ENCODE measurements at places on chromosomes 6 and 20. TPM values are rescaled to one million over a fixed set of nuclear protein-coding genes. Genes with fewer than 3 reads are reported as not detected.

RUNX2 gene
- 39.3 TPM for total RNA-seq

GRCh38 chr6:119934816-119935215 lies 585.3 kb upstream of the MAN1A1 start:
- no peak for DNase-seq

CCR6 gene
- 7.8 TPM for total RNA-seq

GRCh38 chr6:89375427-89376267 lies 23.1 kb upstream of the UBE2J1 start:
- DNase-seq: peak; percentile 84

- DNase-seq: peak; percentile 75
These were observed 75.2 kb downstream of the OR2B2 start for GRCh38 chr6:27836783-27837624.

DNA sequence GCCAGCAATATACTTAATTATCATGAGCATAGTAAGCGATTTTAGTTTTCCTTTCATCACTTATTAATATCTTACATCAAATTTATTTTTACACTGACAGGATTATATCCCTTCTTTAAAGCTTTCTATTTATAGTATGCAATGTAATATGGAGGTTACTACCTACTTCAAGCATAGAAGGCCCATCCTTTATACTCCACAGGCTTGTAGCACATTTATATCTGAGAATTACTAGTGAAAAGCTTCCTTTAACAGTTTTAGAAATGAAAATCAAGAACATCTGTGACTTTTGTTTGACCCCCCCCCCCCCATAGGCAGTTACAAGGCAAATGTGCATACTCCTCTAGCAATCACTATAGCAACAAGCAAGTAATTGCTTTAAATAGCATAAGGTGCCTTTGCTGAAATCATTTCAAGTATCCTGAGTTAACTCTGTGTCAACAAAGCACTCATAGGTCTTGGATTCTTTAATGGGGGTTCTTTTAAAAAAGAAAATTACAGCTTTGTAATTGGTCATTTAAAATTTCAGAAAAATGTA lies 917.7 kb downstream of the PHF3 start:
- DNase-seq: no peak

RHAG gene
- not detected for total RNA-seq

- DNase-seq: no peak
These were observed 77.1 kb upstream of the SLC4A11 start for GRCh38 chr20:3316136-3316535.

DNA sequence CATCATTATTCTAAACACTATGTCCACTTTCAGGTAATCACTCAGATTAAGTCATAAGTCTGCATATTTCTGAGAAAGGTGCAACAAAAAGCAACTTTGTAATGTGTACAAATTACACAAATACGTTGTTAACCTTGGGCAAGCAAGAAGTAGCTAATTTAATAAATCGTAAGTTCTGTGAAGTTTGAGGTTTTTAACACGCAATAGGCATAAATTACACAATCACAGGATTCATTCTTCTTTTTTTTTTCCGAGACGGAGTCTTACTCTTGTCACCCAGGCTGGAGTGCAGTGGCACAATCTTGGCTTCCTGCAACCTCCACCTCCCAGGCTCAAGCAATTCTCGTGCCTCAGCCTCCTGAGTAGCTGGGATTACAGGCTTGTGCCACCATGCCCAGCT lies 57.2 kb upstream of the F13A1 start:
- no peak for DNase-seq

GRCh38 chr20:3901028-3901705 lies 12.0 kb downstream of the PANK2 start:
- DNase-seq: no peak

GRCh38 chr6:32386040-32386439 lies 14.3 kb upstream of the TSBP1 start:
- no peak for DNase-seq

DNA sequence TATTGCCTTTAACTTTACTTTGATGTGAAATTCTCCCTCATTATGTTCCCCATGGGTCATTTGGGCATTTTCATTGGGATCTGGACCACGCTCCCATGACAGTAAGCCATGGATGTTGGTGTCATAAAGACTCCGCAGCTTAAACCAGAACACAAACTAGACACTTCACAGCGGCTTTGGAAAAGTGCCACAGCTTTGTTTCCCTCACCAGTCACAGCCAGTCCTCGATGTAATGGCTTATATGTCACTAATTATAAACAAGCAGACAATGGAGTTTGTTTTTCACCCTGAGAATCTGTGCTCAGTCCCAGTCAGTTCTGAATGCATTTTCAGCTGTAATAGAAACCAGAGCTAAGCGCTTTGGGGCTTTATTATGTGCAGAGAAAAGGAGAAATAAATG lies 23.2 kb upstream of the DAAM2 start:
- DNase-seq: no peak

DNA sequence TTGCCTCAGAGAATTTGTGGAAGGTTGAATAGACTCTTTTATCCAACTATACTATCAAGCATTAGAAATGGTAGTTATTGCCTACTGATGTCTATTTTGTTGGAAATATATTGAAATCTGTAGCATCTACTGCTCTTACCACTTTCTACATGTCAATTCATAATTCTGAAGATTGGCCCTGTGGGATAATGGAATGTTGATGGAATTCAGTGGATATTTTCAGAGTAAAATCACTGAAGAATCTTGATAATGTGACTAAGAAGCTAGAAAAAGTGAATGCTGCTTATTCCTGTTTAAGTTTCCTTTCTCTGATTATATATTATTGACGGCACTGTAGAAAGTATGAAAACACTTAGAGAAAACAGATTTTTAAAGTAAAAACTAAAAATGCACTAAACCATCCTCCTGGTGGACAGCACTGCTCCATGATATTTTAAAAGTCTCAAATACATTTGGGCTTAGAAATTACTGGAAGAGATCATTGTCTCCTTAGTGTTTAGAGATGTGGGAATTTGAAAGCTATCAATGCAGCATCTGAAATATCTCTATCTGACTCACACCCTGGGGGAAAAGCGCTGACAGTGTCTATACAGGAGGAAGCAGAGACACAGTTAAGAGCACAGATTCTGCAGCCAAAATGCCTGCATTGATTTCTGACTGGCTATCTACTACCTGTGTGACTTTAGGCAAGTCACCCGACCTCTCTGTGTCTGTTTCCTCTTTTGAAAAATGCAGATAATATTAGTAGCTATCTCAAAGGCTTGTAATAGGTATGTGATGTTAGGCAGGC lies 37.9 kb upstream of the RCAN2 start:
- no peak for DNase-seq

GRM1 gene
- not detected for total RNA-seq

DNA sequence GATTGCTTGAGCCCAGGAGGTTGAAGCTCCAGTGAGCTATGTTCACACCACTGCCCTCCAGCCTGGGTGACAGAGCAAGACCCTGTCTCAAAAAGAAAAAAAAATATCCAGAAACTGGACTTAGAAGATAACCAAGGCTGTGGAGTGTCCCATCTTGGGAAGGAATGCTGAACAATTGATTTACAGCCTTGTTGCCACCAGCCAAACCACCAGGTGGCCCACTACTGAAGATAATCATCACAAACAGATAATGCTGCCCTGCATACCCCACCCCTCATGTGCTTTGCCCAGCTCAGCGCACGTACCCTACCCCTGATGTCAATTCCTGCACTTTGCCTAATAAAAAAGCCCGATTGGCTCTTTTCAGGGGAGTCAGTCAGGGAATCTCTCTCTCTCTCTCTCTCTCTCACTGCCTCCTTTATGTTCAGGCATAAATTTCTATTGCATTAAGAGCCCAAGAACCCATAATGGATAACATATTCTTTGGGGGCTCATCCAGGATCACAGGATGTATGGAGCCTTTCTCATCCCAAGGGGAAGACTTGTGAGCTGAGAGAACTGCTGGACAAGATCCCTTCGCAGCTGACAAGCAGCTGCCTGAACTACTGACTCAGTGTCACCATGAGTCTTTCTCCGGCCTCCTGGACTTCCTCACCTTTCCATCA lies 166.4 kb downstream of the CD24 start:
- no peak for DNase-seq

DNA sequence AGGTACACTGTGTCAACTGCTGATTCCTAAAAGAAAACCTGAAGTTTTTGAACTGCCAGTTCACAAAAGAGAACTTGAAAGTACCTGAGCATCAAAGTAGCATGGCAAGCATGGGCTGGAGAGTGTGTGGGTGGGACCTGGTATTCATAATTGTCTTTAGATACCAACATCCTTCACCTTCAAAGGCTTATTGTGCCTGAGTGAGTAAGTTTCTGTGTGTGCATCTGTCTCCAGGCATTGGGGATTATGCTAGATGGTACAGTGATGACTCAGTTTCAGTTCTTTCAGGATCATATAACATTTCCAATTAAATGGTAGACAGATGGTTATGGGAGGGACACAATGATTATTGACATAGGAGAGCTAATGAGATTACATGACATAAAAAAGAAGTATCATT lies 238.5 kb downstream of the ZFAND3 start:
- peak; percentile 66 for DNase-seq

- DNase-seq: no peak
These were observed 183.7 kb upstream of the CEP162 start for GRCh38 chr6:84411060-84411629.

DNA sequence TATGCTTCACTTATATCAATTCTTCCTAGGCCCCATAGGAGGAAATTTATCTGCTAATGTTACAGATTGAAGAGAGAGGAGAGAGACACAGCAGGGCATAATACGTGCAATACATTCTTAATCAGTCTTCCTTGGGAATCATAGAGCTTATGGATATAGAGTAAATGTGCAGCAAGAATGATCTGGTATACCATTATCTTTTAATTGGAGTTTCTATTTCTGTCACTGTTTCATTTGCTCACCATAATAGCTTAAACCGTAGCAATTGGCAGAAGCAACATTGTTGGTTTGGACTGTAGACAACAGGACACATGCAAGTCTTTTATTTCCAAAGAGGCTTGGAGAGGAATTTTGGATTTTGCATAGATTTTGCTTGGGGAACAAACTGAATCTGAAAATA lies 68.1 kb upstream of the PCSK2 start:
- DNase-seq: no peak

C20orf202 gene
- total RNA-seq: not detected

GRCh38 chr6:160394654-160395035 lies 46.5 kb downstream of the SLC22A3 start:
- no peak for DNase-seq

C20orf141 gene
- not detected for total RNA-seq

CDS2 gene
- total RNA-seq: 67.2 TPM

SLC35D3 gene
- not detected for total RNA-seq

GRCh38 chr6:72977114-72977513 lies 248.2 kb downstream of the KHDC1L start:
- no peak for DNase-seq

- no peak for DNase-seq
These were observed 65.6 kb upstream of the ASCC3 start for GRCh38 chr6:100946711-100947110.

- DNase-seq: no peak
These were observed 8.0 kb upstream of the F13A1 start for GRCh38 chr6:6328451-6328850.

CPXM1 gene
- 4.4 TPM for total RNA-seq

DNA sequence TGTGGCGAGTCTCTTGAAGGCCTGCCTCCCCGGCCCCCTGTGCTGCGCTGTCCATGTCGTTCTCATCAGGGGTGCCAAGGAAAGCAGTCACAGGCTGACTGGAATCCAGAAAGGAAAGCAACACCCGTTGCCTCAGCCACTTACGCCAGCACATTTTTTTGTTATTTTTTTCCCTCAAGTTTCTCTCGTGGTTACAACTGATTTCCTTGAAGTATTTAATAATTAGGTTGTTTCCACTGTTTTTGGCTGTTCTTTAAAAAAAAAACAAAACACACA lies 17.9 kb upstream of the SLC22A1 start:
- no peak for DNase-seq

DNA sequence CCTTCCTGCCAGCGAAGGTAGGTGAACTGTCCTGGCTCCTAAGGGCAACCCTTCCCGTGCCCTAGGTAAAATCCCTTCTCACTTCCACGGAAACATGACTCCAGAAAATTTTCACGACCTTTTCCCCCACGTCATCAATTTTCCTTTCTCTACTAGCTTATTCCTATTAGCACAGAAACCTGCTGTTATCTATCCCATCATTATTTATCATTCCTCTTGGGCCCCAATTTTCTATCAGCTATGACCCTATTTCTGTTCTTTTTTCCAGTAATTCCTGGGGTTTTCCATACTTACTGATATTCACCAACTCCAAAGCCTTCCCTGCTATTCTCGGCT lies 23.8 kb upstream of the GCM1 start:
- no peak for DNase-seq

GRCh38 chr6:52251113-52251512 lies 6.8 kb upstream of the IL17F start:
- DNase-seq: no peak

GRCh38 chr6:61809004-61809595 lies 476.9 kb downstream of the KHDRBS2 start:
- DNase-seq: no peak

All from activated T-cell treated with anti-CD3 and anti-CD28 coated beads, Interleukin-2, amount 50 U/mL, for 72 hours (primary cell).